Activated naive CD4-positive, alpha-beta T cell treated with anti-CD3 and anti-CD28 coated beads for 36 hours (primary cell): ENCODE measurements at places on chromosomes 13 and 19.

GRCh38 chr13:111636804-111637203 lies 316.4 kb downstream of the TEX29 start:
- DNase-seq, result no peak

GRCh38 chr13:99563404-99563803 lies 62.1 kb downstream of the TM9SF2 start:
- no peak for DNase-seq

GRCh38 chr19:38908911-38909310 lies 3.1 kb downstream of the CCER2 start:
- DNase-seq, result no peak

- no peak for DNase-seq
Observed at GRCh38 chr19:7641290-7642276, 4.7 kb downstream of the STXBP2 start.

DNA sequence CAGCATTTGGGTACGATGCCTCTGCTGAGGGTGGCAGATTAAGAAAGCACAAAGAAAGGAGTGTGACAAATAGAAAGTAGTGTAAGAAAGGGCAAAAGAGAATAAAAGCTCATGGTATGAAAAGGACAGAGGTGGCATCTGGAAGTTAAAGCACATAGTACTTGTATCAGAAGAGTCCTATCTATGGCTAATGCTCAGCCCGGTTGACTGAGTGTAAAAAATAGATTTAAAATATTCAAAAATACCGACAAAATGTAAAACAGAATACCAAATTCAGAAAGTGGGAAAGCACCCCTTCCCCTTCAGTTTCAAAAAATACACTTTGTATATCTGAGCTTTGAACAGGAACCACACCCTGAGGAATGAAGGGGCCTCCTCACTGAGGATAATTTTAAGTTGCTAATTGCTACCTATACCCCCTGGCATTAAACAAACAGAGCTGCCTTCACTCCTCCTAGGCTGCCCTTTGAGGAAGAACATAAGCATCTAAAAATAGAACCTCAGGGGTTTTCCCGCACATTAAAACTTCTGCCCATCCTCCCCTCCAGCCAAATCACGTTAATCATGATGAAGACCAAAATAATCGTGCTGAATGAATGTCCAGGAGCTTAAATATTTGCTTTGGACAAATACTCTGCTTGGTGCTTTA lies 43.3 kb downstream of the DLEU7 start:
- DNase-seq, result no peak

DNA sequence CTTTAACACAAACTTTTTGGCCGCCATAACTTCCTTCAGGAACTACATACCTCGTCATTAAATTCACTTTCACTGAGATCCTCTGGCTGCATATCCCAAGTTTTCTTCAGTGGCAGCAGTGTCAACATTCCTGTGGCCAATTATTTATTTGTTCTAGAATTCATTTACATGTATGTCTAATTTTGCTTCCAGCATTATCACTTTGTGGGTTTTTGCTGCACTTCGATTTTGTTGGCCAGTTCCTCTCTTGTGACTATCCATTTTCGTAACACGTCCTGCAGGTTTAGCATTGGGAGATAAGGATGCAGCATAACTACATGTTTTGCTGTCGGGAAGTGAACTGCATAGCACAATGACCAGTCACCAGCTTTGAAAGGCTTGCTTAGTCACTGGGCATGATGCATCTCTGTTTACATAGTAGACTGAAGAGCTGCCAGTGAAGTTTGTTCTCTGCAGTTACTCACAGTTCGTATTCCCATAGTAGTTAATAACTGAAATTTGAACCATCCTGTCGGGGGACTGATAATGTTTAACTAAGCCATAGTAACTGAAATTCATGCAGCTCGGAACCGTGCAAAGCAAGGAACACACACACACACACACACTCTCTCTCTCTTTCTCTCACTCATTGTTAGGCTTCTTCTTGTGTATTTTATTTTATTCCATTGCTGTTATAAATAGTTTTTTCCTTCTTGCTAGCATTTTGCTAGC lies 28.3 kb downstream of the ZNF507 start:
- no peak for DNase-seq

DNA sequence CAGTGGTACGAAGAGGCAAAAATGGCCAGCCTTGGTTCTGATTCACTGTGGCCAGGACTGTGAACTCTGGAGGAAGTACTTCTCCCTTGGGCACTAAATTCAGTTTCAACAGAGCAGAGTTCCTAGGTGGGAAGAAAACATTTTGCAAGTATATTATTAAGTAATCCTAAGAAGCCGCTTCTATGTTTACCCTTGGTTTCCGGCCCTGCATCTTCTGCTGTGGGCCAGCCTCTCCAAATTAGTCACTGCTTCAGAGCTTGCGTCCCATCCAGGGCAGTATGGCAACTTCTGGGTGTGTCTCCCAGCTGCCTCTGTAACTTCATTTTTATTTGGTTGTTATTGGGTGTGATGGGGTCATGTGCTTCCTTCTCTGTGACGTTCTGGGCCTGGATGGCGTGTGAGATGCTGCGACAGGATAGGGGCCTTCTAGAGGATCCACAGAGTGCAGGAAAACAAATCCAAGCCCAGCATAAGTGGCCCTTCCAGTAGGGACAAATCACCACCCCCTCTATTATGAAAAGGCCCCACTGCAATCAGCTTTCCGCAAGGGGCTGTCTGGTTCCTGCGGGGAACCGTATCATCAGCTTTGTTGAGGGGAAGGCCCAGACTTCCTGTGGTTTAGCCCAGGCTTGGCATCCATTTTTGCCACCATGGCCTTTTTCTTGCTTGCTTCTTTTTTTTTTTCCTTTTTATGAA lies 55.1 kb upstream of the C1QTNF9 start:
- DNase-seq, result peak; percentile 79

DNA sequence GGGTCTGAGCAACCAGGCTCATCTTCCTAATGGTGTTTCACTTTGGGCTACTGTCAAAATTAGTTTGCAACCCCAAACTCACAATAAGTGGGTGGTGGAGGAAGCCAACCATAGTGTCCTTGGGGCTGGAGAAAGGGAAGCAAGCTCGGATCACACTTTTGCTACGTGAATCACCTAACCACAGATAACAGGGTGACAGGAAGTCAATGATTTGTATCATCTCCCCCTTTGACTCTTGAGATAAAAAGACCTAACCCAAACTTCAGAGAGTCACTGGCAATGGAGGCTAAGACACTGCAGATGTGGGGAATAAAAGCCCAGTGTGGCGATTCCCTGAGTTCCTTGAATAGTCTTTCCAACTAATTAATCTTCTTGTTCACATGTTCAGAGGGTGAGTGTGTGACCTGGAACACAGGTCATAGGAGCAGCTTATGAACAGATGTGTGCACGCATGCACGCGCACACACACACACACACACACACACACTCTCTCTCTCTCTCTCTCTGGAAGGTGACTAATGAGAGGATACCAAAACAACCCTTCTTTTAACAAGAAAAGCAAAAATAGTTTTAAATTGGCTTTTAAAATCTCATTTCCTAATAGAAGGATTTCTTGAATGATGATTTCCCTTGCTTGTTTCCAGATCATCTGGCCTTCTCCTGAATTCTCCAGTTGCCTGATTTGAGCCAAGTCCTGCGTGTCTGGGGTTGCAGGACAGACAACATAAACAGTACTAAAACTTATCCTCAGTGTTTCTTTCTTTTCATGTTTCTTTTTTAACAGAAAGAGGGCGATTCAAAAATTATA lies 21.2 kb upstream of the DOCK9 start:
- DNase-seq, result peak; percentile 66

- DNase-seq, result no peak
Observed at GRCh38 chr13:27797228-27797624, 4.9 kb downstream of the GSX1 start.

DNA sequence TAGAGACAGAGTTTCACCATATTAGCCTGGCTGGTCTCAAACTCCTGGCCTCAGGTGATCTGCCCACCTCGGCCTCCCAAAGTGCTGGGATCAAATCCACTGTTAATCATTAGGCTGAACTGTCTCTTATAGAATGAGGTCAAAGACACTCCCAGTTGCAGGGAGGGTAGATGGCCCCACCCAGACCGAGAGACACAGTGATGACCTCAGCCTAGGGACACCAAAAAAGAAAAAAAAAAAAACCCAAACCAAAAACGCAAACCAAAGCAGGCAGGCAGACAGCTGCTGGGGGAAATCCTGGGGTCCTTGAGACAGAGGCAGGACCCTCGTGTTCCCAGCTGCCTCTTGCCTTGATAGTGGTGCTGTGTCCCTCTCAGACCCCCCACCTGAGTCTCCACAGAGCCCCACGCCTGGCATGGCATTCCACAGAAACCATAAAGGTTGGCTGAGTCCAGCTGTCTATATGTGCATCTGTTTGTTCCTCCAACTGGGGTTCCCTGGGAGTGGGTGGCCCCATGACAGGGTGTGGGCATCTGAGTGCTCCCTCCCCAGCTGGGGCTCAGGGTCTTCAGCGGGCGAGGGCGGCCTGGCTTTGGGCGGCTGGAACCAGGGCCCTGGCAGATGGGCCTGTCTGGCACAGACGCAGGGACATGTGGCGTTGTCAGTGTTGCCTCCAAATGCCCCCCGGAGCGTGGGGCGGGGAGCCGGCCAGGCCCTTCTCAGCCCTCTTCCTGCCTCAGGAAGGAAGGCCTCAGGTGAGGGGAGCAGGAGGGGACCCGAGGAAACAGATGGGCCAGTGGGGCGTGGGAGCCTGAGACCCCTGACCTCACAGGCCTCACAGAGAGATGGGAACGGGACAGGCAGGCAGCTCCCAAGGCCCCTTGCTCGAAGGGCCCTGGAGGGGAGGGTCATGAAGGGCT lies 5.2 kb downstream of the DAND5 start:
- DNase-seq, result no peak

DNA sequence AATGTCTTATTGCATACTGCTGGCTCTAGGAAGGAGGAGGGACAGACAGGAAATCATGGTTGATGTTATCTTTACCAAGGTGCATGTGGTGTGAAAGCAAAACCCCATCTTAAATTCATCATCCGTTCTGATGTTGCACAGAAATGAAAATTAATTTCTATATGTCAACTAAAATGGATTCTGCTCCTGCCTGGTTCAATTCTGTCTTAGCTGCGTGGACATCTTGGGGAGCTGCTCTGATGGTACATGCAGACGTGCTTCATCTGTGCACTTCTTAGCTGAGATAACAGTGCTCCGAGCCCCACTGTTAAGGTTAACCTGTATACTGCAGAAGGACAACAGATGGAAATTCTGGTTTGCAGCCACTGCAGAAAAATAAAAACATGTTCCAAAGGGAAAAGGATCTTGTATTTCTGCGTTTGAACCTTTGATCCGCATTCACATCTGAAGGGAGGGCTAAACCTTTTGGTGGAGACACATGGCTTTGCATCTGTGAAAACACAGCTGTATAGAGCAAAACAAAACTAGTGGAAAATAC lies 155.6 kb downstream of the TM9SF2 start:
- DNase-seq, result peak; percentile 28

GRCh38 chr19:16571822-16572331 lies 338 bp downstream of the SLC35E1 start:
- DNase-seq, result peak; percentile 57

DNA sequence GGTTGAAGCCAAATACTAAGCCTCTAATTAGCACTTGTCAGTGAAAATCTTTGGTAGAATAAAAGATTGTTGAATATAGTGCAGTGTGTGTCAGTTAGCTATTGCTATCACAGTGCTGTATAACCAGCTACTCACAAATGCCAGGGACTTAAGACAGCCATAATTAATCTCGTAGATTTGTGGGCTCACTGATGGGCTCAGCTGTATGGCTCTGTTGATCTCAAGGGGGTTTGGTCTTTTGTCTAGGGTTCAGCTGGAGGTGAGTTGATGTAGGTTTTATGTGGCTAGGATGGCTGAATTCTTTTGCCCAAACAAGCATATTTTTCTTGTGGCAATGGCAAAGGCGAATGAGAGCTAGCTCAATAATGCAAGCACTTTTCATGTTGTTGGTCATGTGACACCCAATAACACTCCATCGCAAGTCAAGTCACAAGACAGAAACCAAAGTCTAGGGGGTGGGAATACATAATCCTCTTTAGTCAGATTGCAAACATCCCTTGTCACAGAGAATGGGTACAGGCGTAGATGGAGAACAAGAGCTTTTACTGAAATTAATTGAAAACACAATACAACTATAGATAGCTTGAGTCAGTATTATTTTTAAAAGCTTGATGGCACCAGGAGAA lies 121.7 kb upstream of the EDNRB start:
- DNase-seq, result no peak

DNA sequence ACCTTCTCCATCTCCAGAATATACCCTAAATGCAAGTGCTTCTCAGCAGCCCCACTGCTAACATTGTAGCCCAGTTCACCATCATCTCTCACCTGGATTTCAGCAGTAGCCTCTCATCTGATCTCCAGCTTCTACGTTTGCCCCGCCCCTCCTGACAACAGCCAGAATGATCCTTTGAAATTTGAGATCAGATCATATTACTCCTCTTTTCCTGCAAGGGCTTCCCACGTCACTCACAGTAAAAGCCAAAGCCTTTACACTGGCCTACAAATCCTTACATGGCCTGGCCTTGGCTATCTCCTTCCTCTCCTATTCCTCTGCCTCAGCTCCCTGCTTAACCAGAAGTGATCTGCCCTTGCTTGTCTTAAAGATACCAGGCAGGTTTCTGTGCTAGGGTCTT lies 94.3 kb upstream of the NBEA start:
- DNase-seq, result no peak

DNA sequence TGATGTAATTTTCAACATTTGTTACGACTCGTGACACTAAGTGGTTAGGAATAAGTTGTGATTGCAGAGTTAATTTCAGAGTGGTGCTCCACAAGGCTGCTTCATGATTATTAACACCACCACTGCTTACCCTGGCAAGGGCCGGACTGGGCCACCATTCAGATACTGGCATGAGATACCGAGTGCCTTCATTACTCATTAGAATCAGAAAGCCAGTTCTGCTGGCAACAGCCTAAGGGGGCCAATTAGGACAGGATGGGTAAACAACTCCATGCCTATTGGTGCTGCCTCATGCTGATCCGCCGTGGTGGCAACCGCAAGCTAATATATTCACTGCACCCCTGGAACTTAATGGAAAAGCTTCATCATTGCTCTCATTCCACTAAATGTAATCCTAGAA lies 575.1 kb downstream of the EFNB2 start:
- no peak for DNase-seq

GRCh38 chr19:40691421-40692211 lies 1.2 kb upstream of the NUMBL start:
- peak; percentile 48 for DNase-seq

- no peak for DNase-seq
Observed at GRCh38 chr13:100544866-100545683, 43.5 kb downstream of the GGACT start.

- no peak for DNase-seq
Observed at GRCh38 chr13:98368019-98368418, 190.9 kb upstream of the RNF113B start.

- DNase-seq, result peak; percentile 59
Observed at GRCh38 chr13:33610438-33611120, 207.4 kb upstream of the RFC3 start.

GRCh38 chr19:53172889-53173288 lies 14.0 kb upstream of the ZNF347 start:
- no peak for DNase-seq
